Osteoblast (primary cell): ENCODE measurements at places on chromosomes 12 and 14. TPM values are rescaled to one million over a fixed set of nuclear protein-coding genes. Genes with fewer than 3 reads are reported as not detected.
A peak's percentile ranks its signal among the peaks of the same experiment; 100 is the strongest.

Gene KRT74
- total RNA-seq = not detected in 2 replicates

Gene HVCN1
- total RNA-seq = 2.1 and 2.9 TPM in 2 replicates

Gene CLEC1B
- not detected in 2 replicates for total RNA-seq

Gene IKZF4
- 1.2 and 2.5 TPM in 2 replicates for total RNA-seq

Gene NDUFA9
- 29.0 and 41.3 TPM in 2 replicates for total RNA-seq

Gene HOXC9
- 8.3 and 11.6 TPM in 2 replicates for total RNA-seq

Gene C14orf39
- total RNA-seq = 0.29 and 0.72 TPM in 2 replicates

GRCh38 chr14:24289649-24290280 lies 9.8 kb downstream of the DHRS1 start:
- H3K27me3 ChIP-seq = no peaks in the 10 kb centered on the region
- no peak overlapping the region for H3K4me3 ChIP-seq
- H3K4me1 ChIP-seq = no peaks in the 10 kb centered on the region
- peaks cover 33% of the 10 kb centered on the region for H3K36me3 ChIP-seq
- H3K27ac ChIP-seq = no peak overlapping the region
- no peak for DNase-seq

DNA sequence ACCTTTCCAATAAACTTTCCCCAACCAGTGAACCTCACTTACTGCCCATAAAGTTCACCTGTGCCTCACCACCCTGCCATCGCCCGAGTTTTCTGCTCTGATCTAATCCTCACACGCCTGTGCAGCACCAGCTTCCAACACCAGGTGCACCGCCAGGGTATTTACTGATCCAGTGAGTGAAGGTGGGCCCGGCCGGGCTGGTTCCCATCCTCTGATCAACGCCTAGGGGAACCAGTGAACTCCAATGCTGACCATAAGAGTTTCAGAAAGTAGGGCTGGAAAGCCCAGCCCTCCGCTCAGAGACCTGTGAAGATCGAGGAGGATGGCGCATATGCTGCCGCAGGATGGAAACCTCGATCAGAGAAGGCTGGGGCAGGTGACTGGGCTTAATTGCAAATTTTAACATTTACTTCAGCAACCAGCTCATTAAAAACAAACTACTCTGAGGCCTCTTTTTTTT lies 685 bp upstream of the MYL6B start:
- H3K27me3 ChIP-seq = no peaks in the 10 kb centered on the region
- peak overlapping the region; percentile 88 for H3K4me3 ChIP-seq
- peaks cover 19% of the 10 kb centered on the region for H3K4me1 ChIP-seq
- peak overlapping the region; percentile 76 for H3K27ac ChIP-seq

DNA sequence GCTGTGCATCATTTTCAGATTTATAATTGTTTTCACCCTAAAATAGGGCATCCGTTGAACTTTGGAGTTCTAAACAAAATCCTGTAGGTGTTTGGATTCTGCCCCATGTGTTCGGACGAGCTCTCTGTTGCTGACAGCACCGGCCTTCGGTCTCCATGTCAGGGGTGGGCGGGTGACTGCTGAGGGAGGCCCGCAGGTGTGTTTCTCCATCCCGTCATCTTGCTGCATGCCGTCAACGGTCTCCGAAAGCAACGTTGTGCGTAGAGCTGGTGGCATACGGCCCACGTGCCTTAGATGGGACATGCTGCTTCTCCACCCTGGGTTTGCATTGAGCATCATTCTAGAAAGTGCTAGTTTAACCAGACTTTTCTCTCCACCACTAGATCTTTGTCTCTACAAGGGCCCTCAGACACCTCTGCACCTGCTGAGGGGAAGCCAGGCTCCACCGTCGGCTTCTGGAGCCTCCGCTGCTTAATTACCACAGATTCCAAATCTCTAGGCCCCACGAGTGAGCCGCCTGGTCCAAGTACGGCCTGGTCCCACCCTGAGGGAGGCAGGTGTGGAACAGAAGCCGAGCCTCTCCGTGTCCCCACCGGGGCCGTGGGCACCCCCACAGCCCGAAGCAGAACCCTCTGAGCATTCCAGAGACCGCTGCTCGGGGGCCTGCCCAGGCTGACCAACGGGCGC lies 15.7 kb upstream of the AMN start:
- H3K27me3 ChIP-seq = no peaks in the 10 kb centered on the region
- H3K27ac ChIP-seq = no peak overlapping the region
- DNase-seq = peak; percentile 58
- peaks cover 13% of the 10 kb centered on the region for H3K36me3 ChIP-seq
- no peaks in the 10 kb centered on the region for H3K4me1 ChIP-seq

DNA sequence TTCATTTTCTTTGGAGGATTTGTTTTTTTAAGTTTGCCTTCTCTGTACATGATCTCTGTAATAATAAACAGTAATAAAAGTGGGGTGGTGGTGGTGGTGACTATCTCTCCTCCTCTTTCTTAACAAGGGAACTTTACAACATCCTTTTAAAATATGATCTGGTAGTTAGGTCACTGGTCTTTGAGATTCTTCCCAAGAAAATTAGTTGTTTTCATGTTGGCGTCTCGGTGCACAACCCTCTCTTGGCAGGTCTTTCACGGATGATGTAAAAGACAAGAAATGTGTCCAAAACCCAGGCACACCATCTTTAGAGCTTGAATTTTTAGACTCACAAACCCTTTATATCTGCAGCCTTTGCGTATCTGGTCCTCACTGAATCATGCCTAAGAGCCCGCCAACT lies 488.5 kb upstream of the TBX3 start:
- DNase-seq = no peak
- H3K27ac ChIP-seq = no peak overlapping the region
- H3K36me3 ChIP-seq = no peaks in the 10 kb centered on the region
- H3K4me3 ChIP-seq = no peak overlapping the region
- no peaks in the 10 kb centered on the region for H3K4me1 ChIP-seq

DNA sequence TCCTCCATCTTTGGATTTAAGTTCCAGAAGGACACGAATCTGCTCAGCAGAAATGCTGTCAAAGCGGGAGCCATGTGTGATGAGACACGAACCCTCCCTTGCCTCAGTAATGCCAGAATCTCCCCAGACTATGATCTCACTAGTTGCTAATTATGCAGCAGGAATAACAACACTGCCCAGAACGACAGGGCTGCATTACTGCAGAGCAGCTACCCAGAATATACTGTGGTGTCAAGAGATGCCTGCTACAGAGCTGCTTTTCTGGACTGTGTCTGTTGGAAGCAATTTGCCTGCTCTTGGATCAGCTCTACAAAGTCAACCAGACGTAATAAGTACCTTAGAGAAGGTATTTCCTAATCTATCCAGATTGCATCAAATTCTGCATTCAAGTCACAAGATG lies 5.5 kb downstream of the CSRNP2 start:
- no peaks in the 10 kb centered on the region for H3K27me3 ChIP-seq
- H3K27ac ChIP-seq = no peak overlapping the region
- peak; percentile 87 for DNase-seq

DNA sequence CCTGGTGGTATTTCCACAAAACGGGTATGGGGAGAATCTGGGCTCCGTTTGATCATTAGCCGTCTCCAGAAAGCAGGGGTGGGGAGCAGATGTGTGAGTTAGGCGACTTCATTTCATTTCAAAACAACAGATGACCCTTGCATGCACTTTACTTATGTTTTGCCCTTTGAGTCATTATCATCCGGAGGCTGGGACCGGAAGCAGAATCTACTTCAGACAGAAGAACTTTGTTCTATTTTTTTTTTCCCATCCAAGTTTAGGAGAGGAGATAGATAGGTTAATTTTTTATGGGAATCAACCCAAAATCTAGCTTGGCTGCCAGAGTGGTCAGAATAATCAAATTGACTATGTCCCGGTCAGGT lies 31.3 kb upstream of the CMAS start:
- H3K36me3 ChIP-seq = no peaks in the 10 kb centered on the region
- peaks cover 3% of the 10 kb centered on the region for H3K4me1 ChIP-seq
- H3K4me3 ChIP-seq = no peak overlapping the region
- H3K27ac ChIP-seq = no peak overlapping the region
- DNase-seq = peak; percentile 65

DNA sequence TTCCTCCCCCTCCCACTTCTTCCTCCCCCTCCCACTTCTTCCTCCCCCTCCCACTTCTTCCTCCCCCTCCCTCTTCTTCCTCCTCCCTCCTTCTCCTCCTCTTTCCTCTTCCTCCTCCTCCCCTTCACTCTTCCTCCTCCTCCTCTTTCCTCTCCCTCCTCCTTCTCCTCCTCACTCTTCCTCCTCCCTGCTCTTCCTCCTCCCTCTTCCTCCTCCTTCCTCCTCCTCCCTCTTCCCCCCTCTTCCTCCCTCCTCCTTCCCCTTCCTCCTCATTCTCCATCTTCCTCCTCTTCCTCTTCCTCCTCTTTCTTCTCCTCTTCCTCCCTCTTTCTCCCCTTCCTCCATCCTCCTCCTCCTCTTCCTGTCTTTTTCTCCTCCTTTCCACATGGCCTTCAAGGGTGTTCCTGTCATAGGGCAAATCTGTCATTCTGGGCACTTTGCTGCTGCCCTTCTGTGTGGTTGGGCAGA lies 111.4 kb downstream of the PHETA1 start:
- H3K4me1 ChIP-seq = no peaks in the 10 kb centered on the region
- H3K4me3 ChIP-seq = no peak overlapping the region
- H3K27me3 ChIP-seq = peaks cover 3% of the 10 kb centered on the region
- H3K27ac ChIP-seq = no peak overlapping the region
- no peaks in the 10 kb centered on the region for H3K36me3 ChIP-seq

GRCh38 chr14:60332869-60333268 lies 83.8 kb downstream of the PPM1A start:
- H3K27ac ChIP-seq = no peak overlapping the region
- no peak for DNase-seq
- H3K36me3 ChIP-seq = no peaks in the 10 kb centered on the region
- peaks cover 11% of the 10 kb centered on the region for H3K27me3 ChIP-seq
- H3K4me1 ChIP-seq = no peaks in the 10 kb centered on the region
- H3K4me3 ChIP-seq = no peak overlapping the region

DNA sequence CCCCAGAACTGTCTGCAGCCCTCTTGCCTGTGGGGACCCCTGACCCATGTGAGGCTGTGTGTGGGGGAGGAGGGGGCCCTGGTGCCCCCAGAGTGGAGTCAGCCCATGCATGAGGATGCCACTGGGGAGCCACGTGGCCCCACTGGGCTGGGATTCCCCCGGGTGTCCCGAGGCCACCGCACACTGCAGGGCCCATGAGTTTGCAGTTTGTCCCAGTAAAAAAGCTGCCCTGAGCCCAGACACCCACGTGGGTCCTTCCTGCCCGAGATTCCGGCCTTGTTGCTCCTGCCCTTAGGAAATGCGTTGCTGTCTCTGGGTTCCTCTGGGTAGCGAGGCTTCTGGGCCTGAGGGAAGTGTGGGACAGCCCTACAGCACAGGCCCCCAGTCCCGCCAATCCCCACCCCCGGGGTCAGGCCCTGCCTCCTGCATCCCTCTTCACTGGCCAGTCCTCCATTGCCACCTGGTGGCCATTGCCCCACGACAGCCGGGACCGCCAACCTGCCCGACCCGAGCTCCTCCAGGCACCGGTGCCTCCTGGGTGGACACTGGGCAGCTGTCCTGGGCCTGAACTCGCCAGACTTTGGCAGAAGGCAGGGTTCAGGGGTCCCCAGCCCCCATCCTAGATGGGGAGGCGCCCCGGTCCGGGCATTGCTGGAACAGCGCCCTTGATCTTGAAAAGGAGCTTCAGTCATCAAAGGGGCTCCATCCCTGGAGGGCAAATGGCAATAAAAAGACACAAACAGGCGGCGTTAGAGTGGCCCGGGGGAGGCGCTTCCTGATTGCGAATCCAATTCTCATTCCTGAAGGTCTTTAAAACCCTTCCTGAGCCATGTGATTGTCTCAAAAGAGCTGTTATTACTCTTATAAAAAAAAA lies 15.6 kb upstream of the C14orf180 start:
- no peaks in the 10 kb centered on the region for H3K27me3 ChIP-seq
- DNase-seq = peak; percentile 100
- H3K4me1 ChIP-seq = no peaks in the 10 kb centered on the region
- H3K4me3 ChIP-seq = no peak overlapping the region

DNA sequence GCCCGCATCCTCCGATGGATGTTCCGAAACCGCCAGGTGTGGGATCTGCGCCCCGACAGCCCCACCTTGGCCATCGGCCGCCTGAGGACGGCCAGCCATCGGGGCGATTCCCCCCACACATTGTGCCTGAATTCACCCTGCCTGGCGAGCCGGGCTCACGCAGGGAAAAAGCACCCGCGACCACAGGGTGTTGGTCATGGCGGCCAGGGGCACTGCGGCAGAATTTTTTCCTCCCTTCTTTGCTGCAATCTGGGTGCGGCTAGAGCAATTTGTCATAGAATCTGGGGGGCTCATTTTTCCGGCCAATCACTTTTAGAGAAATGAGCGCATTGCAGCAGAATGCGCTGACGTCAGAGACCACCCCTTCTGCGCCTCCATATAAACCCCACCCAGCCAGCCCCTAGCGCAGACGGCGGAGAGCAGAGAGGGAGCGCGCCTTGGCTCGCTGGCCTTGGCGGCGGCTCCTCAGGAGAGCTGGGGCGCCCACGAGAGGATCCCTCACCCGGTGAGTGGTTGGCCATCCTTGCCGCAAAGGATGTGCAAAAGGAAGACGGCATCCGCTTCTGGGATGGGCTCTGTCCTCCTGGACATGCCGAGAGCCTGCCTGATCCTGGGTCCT lies at the start of gene MEG3:
Gene MEG3, plus strand, starts transcription at position 406 of the 619 bp plus-strand sequence.
- peak; percentile 92 for DNase-seq
- peaks cover 11% of the 10 kb centered on the region for H3K4me1 ChIP-seq
- peaks cover 13% of the 10 kb centered on the region for H3K27me3 ChIP-seq
- H3K36me3 ChIP-seq = peaks cover 23% of the 10 kb centered on the region

DNA sequence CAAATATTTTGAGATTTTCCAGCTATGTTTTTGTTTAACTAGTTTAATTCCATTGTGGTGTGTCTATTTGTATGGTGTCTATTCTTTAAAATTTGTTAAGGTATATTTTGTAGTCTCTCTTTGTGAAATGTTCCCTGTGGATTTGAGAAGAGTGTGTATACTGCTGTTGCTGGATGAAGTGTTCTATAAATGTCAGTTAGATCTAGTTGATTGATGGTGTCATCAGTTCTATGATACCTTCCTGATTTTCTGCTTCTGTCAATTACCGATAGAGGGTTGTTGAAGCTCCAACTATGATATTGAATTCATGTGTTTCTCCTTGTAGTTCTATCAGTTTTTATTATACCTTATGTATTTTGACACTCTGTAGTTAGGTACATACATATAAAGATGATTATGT lies 53.1 kb downstream of the FUT8 start:
- H3K4me1 ChIP-seq = peaks cover 18% of the 10 kb centered on the region
- H3K4me3 ChIP-seq = no peak overlapping the region
- H3K36me3 ChIP-seq = no peaks in the 10 kb centered on the region
- H3K27me3 ChIP-seq = no peaks in the 10 kb centered on the region
- H3K27ac ChIP-seq = no peak overlapping the region

DNA sequence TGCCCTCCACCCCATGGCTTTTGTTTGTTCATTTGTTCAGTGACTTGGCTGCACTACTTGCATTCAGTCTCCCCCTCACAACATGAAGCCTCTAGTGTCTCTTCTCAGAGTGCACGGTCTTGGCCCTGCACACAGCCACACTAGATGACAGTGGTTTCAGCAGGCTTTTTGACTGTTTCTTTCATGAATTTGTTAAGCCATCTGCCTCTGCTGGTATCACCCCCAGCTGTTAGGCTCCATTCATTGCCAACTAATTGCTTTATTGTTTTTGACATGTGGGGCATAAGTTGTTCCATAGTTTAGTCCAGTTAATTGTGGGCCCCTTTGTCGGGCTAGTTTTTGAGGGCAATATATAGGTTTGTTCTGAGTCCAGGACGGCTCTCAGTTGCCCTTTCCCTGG lies 18.8 kb downstream of the OS9 start:
- no peak for DNase-seq
- H3K27me3 ChIP-seq = no peaks in the 10 kb centered on the region
- H3K4me1 ChIP-seq = no peaks in the 10 kb centered on the region

GRCh38 chr14:67141146-67141900 lies 47.9 kb upstream of the GARIN2 start:
- H3K27ac ChIP-seq = no peak overlapping the region
- DNase-seq = no peak
- no peak overlapping the region for H3K4me3 ChIP-seq
- no peaks in the 10 kb centered on the region for H3K27me3 ChIP-seq
- H3K36me3 ChIP-seq = no peaks in the 10 kb centered on the region
